ENCODE measurements at places on chromosomes 11 and 22. TPM values are rescaled to one million over a fixed set of nuclear protein-coding genes. Genes with fewer than 3 reads are reported as not detected.

Gene UQCC3
- total RNA-seq = 8.1 TPM

Gene FXYD2
- 2.7 TPM for total RNA-seq

Gene SCGB1A1
- total RNA-seq = not detected

Gene RRM1
- 25.3 TPM for total RNA-seq

Gene UBASH3B
- 3.5 TPM for total RNA-seq

Gene ACR
- total RNA-seq = 0.27 TPM

Gene OAF
- 34.5 TPM for total RNA-seq

Gene TMEM126A
- total RNA-seq = 77.9 TPM

Gene GATD1
- total RNA-seq = 18.3 TPM

Gene GLB1L2
- 0.32 TPM for total RNA-seq

Gene KCNJ11
- total RNA-seq = 23.5 TPM

Gene RIC3
- total RNA-seq = 11.7 TPM

Gene BTBD18
- not detected for total RNA-seq

Gene ZNF280B
- 0.49 TPM for total RNA-seq
